Stimulated activated CD8-positive, alpha-beta memory T cell treated with anti-CD3 and anti-CD28 coated beads, Interleukin-15, amount 100 ng/mL, for 4 hours (primary cell): ENCODE measurements at places on chromosomes 16 and 17.

- DNase-seq = no peak
These were observed 52.5 kb upstream of the MTSS2 start for GRCh38 chr16:70738083-70738977.

- no peak for DNase-seq
These were observed 87.2 kb upstream of the IRX3 start for GRCh38 chr16:54373534-54374520.

- DNase-seq = no peak
These were observed 466.0 kb downstream of the KCNJ18 start for GRCh38 chr17:22158364-22158763.

DNA sequence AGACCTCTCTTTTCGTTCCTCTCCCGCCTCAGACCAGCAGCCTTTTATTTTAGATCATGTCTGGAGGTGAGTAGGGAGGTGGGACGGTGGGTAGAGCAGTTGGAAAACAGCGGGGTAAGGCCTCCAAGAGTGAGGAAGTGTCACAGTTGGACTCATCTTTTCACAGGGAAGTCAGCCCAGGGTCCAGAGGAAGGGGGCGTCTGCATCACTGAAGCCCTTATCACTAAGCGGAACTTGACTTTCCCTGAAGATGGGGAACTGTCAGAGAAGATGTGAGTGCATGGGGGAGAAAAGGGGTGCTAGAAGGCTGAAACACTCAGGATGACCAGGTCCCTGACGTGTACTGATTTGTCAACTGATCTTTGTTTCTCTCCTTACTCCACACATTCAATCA, 461 bp downstream of the LRRC46 start:
- no peak for DNase-seq

GRCh38 chr17:78670850-78671725, 93.9 kb upstream of the DNAH17 start:
- DNase-seq = no peak

- DNase-seq = no peak
These were observed 2.7 kb downstream of the CBX4 start for GRCh38 chr17:79836510-79836971.

GRCh38 chr16:11112723-11113348, 143.2 kb downstream of the SOCS1 start:
- no peak for DNase-seq
